ENCODE measurements at places on chromosomes 1 and 21.
A peak's percentile ranks its signal among the peaks of the same experiment; 100 is the strongest.

DNA sequence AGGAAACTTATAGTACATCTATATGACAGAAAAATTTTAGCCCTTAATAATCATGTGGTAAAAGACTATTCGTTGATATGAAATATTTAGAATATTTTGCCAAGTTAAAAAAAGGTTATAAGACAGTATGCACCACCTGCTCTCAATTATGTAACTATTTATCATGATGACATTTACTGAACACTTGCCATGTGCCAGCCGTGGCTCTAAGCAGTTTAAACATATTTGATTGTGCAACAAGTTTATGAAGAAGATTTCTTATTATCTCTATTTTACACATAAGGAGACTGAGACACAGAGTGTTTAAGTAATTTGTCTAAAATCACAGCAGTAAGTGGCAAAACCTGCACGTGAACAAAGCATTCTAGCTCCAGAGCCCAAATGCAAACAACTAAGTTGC is 199.3 kb upstream of the JUN start:
- DNase-seq = no peak

DNA sequence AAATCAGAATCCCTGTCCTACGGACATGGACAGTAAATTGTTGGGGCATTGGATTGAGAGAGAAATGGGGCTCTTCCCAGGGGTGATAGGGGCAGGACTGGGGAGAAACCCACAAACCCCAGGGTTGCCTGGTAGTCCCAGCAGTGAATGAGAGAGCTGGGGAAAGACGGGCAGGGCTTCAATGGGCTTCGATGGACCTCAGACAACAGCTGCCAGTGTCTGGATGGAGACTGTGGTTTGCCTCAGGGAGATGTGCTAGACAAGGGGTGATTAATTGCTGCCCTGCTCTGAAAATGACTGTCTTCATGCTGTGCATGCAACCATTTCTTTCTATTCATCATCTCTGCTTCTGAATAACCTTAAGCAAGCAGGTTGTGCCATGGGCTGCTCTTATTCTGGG is 7.4 kb downstream of the GPR25 start:
- no peak for DNase-seq

DNA sequence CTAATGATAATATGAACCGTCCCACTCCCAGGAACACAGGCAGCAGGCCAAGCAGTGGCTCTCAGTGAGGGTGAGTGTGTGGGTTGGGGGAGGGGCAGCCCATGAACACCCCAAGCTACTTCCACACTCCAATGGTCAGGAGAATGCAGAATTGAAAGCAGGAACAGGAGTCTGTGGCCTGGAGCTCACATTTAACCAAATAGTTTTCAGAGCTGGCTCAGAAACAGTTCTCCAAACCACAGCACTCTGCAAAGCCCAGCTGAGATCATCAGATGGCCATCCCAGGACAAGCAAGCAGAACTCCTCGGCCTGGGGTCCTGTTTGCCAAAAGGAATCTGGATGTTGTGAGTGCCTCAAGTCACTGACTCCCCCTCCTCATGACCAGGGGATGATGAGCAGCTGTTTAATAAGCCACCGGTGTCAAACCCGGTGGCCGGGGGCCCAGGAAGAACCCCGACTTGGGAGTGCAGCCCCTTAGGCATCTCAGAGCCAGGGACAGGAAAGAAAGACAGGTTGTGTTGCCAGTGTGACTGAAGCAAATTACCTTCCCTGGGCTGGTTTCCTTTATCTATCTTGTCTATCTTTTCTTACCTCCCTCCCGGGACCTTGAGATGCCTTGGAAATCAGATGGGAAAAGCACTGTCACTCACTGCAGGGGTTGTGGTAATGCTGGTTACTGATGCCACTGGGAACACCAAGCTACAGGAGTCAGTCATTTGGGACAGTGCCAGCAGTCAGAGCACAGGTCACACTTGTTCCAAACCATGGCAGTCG is 20.4 kb downstream of the DEGS1 start:
- peak; percentile 69 for DNase-seq

- DNase-seq = peak; percentile 11
Measured at GRCh38 chr21:34029743-34030528, 43.4 kb upstream of the MRPS6 start.

GRCh38 chr1:39866767-39867166 is 16.5 kb downstream of the TRIT1 start:
- no peak for DNase-seq

GRCh38 chr1:193656841-193657240 is 470.4 kb upstream of the B3GALT2 start:
- DNase-seq = no peak

- peak; percentile 7 for DNase-seq
Measured at GRCh38 chr1:91057784-91058183, 35.9 kb upstream of the ZNF644 start.

- no peak for DNase-seq
Measured at GRCh38 chr1:107138767-107139445, 1.9 kb upstream of the NTNG1 start.

DNA sequence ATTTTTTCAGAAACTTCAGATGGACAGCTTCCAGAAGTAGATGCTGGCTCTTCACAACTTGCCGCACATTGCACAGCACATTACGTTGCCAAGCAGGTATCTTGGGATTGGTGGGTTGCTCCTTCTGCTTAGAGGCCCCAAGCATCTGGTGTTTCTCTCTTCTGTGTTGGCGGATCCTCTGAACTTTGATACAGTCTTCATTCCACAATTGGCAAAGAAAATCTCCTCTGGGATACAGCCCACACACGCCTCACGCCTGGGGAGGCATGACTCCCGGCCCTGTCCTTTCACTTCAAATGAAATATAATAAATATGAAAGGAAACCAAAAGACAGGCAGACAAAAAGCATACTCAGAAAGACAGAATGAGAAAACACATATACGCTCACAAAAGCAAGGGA is 72.3 kb upstream of the PPP2R5A start:
- DNase-seq = no peak

GRCh38 chr1:94688646-94689045 is 131.5 kb upstream of the SLC44A3 start:
- DNase-seq = no peak

DNA sequence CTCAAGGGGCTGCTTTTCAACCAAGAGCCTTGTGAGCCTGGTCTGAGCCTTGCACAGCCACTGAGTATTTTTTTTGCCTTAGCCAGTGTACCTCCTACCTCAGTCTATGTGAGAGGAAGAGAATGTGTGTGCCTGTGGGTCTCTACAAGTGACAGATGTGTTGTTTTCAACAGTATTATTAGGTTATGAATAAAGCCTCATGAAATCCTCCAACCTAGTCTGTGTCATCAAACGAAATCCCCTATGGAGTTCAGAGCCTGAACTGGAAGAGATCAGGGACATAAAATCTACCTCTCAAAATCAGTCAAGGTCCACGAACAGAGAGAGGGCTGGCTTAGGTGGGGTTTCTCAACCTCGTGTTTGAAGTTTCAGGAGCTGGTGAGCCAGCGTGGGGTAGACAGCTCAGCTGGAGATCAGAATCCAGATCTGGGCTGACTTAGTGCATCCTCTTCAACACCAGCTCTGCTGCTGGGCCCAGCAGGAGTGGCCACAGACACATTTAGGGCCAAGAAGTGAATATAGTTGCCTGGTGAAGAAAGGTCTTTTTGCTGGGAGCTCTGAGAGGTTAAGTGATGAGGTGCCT is 8.2 kb downstream of the XKR8 start:
- DNase-seq = no peak

DNA sequence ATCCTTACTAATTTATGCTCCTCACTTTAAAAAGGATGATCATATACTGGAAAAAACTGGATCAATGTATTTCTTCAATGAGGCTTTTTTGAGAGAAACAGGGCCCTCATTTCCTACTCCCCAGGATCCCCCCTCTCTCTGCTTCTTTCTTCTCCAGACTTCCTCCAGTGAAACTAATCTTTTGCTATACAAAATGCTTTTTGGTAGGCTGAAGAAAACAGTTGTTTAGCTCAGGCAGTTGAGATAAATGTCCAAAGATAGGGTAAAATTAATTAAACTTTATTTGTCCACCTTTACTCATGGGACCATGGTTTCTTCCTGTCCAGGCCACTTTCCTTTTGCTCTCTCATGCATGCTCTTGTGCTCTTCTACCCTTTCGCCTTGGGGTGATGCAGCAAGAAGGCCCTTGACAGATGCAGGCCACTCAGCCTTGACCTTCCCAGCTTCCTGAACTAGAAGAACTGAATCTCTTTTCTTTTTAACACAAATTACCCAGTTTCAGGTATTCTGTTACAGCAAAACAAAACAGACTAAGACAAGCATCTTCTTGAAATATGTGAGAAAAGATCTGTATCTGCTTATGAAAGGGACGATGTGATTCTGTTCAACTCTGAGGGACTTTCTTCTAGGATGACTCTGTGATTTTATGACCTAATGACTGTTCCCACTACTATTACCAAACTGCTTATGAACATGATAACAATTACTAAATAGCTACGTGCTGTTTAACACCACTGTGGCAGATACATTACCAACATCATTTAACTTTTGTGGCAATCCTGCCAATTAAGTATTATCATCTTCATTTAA is 63.7 kb downstream of the NVL start:
- DNase-seq = no peak

DNA sequence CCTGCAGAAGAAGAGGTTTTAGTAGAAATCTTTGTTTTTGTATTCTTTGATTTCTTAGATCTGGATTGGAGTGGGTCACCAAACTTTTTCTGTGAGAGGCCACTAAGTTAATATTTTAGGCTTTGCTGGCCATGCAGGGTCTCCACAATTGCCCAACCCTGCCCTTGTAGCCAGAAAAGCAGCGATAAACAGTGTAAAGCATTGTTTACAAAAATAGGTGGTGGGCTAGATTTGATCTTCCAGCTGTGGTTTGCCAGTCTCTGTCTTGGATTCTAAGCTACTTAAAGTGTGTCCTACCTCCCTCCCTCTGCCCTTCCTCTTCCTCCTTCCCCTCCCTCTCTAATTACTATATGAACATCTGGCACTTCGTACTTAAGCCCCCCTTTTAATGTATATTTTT is 68.0 kb downstream of the LAMC1 start:
- DNase-seq = no peak

DNA sequence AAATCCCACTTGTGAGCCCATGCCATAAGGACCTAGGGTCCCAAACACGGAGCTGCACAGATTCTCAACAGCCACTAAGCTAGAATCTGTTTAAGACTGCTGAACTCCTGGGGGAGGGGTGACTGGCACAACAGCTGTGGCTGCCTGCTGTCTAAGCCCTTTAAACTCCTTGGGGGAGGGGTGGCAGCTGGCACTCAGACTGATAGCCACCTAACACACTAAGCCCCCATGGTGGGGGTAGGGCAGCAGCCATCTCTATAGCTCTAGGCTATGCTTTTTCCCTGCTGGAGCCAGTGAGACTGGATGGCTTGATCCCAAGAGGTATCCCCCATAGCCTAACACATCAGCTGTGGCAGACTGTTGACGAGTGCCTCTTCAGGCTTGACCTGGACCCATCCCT is 73.3 kb upstream of the FMO3 start:
- no peak for DNase-seq

DNA sequence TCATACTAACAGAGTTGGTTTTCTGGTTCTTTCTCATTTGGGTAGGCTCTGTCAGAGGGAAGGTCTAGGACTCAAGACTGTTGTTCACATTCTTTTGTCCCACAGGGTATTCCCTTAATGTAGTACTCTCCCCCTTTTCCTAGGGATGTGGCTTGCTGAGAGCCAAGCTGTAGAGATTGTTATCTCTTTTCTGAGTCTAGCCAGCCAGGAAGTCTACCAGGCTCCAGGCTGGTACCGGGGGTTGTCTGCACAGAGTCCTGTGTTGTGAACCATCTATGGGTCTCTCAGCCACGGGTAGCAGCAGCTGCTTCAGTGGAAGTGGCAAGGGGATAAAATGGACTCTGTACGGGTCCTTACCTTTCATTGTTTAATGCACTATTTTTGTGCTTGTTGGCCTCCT is 226.4 kb downstream of the LBR start:
- no peak for DNase-seq

DNA sequence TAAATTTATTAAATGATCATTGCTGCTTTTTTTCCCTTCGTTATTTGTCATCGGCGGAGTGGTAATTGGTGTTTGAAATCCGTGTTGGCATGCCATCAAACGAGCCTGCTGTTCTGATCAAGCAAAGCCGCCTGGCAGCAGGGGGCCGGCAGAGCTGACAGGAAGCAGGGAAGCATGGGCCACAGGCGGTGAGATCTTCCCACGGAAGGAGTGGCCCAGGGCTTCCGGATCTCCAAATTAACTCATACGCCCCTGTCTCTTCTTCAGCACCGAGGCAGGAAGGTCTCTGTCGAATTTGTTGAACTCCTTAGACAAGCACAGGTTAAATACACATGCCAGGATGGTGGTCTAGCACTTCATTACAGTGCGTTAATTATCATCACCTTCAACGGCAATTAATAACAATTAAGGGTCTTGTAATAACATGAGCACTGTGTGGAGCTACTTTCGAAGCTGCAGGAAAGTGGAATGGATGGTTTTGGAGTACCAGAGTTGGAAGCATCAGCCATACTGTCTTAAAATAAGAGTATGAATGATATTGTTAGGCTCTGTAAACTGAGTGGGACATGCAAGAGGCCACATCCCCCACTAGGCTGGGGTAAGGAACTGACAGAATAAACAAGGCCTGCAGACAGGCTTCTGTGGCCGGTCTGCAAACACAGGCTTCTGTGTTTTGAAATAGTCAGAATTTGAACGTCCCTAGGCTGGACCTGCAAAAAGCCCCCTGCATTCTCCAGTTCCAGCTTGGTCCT is 199.4 kb upstream of the DAB1 start:
- no peak for DNase-seq

DNA sequence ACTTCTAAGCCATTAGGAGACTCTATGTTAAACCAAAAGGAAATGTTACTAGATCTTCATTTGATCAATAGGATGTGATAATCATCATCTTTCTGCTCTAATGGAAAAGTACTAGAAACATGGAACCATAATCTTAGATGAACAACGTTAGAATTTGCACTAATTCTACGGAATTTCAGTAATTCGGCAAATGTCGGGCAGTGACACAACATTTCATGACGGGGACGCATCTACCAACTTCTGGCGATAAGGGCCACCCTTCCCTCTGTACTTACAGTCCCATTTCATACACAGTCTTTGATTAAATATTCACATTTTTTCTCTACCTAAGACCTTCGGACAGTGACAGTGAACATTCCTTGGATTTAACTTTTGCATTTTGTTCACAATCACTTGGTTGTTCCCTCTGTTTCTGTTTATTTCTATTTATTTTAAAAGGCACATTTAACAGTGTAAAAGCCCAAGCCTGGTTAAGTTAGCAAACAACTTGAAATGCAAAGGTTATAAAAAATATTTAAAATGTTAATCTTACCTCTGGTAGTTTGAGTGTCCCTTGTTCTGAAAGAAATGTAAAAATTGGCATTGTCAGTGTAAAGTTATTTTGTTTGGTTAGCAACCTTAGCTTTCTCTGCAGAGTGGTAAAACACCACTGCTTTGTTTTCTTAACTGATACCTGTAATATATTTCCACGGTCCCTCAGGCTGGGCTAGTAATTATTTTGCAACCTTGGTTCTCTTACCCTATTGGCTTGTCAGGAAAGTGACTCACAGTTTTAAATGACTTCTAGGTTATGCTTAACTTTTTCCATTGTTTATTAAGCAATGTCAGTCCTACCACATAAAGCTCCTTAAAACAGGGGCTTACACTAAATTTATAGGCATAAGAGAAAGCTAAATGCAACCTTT is 276.9 kb downstream of the VAV3 start:
- DNase-seq = no peak

Measured in globus pallidus (tissue), 1 donor.